ENCODE measurements at places on chromosomes 12 and 14.

GRCh38 chr12:31031951-31032335 is 41.7 kb upstream of the DDX11 start:
- no peak for DNase-seq

DNA sequence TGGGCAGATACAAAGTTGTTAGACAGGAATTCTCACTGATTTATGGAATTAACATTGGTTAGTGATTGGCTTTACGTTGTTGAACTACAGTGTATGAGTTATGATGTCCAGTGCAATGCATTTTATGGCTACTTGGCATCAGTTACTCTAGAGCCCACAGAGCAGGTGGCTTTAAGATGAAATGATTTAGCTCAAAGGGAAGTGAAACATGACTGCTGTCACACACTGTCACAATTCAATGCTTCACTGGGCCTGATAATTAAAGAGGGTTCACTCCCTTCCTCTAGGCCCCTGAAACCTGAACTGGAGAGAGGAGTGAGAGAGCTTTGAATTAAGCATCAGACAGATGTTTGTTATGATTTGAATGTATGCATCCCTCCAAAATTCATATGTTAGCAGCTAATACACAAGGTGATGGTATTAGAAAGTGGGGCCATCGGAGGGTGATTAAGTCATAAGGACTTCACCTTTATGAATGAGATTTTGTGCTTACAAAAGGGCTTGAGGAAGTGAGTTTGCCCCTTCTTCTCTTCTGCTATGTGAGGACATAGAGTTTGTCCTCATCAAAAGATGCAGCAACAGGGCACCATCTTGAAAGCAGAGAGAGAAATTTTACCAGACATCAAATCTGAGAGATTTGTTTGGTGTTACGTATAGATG is 175.8 kb upstream of the GRIN2B start:
- DNase-seq = peak; percentile 69

DNA sequence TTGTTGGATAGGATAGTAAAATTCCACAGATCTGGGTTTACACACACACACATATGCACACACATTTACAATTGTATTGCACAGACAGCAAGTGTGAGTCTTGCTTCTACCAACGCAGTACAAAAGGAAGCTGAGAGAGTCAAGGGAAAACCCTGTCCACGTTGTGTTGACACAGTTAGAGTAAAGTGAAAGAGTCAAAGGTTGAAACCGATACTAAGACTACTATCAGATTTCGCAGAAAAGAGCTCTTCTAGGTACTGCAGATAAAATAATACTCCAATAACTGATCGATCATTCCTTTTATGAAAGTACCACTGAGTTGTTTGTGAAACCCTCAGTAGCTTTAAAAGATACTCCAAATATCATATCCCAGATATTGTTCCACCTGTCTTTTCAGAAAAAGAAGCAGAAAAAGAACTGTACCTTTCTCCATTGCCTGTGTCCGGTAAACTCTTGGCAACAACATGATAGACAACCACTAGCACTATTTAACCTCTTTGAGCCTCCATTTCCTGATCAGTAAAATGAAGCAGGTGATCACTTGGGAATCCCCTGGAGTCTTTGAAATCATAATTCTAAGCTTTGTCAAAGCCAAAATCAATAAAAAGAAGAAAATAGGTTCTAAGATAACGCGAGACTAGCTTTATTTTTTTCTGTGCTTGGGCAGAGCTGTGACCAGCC is 224.6 kb upstream of the FOXN3 start:
- DNase-seq = no peak

DNA sequence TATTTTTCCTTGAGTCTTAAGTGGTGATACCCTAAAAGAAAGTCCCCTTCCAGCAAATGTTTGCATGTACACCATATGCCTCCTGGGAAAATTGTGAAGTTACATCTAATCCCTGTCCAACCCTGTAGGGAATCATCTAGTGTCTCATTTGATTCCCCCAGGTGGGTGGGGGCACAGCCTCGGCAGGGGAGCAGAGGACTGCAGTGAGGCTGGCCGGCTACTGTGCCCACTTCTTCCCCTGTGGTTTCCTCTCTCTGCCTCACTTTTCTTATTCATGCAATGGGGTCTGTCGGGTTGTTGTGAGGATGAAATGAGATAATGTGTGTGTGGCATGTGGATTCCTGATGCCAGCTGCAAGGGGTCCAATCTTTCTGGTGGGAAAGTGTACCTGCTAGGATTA is 6.0 kb downstream of the PAPLN start:
- DNase-seq = no peak

DNA sequence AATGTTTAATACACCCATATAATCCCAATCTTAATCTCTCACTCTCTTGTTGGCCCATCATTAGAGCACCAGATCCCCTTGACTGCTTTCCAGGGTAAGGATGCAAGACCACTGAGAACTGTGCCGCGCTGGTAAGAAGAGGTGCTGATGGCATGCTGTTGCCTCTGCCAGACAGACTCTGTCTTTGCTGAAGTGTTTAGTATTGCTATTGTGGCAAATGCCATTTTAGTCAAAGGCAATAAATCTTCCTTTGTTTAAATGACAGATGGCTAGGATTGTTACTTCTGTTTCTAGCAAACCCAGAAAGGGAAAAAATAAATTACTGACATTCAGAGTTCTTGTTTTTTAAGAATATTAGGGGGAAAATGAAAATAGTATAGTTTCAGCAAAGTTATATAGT is 152.3 kb downstream of the MON2 start:
- DNase-seq = no peak

- no peak for DNase-seq
These were observed 92.0 kb downstream of the FBXL14 start for GRCh38 chr12:1502379-1502720.

DNA sequence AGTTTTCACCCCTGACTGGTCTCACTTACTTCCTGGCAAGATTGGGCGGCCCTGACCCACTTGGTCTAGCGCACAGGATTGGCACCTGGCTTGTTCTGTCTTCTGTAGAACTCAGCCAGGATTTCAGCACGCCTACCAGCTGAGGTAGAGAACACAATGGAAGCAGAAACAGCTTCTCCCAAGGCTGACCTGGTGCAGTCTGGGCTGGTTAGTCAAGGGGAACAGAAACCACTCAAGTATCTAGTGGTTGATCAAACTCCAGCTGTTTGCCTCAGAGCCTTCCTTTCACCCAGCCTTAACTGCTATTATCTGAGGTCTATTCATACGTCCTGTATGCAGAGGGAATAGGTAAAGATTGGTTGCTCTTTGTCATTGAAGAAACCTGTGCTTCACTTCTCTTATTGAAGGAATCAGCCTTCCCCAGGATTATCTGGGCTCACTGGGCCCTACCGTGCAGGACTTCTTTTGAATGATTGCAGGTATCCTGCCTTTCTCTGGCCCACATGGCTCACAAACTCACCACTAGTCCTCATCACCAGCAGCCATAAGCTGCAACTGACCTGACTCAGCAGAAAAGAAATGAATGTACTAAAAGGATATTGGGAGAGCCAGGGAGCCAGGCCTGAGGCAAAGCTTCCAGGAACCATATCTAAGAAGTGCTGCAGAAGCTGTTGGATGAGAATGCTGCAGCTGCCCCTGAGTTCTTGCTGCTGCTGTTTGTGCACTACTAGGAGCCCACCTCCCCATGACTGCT is 2.5 kb upstream of the PLEKHD1 start:
- DNase-seq = no peak

GRCh38 chr12:119630962-119631550 is 36.9 kb upstream of the PRKAB1 start:
- no peak for DNase-seq

DNA sequence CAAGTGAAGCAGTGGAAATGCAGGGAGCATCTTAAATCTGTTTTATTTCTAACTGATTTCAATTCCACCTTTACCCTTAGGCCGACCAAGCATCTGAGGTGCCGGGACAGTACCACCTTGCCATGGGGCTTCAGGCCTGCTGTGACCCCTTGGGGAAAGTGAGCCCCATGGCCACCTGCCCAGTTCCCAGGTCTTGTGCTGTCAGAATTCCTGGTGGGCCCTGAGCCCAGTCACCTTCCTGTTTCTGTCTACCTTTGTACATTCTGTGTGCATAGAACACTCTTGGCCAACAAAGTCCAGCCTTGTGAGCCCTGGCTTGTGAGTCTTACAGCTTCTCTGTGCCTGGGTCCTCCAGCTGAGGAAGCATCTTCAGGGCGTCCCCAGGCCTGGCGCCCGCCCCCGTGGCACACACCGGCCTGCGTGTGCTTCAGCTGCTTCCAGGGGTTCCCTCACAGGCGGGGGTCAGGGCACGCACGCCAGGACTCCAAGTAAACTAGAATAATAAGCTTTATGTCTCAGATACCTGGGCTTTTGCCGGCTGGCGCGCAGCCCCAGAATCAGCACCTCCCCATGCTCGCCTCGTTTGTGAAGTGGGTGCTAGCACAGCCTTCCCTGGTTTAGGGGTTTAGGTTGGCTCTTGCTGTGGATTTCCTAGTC is 10.3 kb downstream of the ZFYVE21 start:
- DNase-seq = no peak

DNA sequence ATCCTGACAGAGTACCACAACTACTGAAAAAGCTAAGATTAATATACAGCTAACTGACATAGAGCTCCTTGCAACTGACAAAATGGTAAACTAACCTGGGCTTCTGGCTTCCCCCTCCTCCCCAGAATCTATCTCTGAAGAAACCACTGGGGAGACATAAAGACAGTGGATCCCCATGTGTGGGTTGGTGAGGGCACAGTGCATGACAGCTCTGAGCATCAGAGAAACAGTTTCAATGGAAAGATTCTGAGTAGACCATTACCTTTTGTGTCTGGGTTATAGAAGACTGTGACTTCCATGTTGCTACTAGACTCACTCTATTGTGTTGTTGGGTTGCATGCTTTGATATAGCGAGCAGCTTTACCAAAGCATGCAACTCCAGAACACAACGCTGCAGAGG is 247.4 kb downstream of the EFCAB11 start:
- DNase-seq = no peak

DNA sequence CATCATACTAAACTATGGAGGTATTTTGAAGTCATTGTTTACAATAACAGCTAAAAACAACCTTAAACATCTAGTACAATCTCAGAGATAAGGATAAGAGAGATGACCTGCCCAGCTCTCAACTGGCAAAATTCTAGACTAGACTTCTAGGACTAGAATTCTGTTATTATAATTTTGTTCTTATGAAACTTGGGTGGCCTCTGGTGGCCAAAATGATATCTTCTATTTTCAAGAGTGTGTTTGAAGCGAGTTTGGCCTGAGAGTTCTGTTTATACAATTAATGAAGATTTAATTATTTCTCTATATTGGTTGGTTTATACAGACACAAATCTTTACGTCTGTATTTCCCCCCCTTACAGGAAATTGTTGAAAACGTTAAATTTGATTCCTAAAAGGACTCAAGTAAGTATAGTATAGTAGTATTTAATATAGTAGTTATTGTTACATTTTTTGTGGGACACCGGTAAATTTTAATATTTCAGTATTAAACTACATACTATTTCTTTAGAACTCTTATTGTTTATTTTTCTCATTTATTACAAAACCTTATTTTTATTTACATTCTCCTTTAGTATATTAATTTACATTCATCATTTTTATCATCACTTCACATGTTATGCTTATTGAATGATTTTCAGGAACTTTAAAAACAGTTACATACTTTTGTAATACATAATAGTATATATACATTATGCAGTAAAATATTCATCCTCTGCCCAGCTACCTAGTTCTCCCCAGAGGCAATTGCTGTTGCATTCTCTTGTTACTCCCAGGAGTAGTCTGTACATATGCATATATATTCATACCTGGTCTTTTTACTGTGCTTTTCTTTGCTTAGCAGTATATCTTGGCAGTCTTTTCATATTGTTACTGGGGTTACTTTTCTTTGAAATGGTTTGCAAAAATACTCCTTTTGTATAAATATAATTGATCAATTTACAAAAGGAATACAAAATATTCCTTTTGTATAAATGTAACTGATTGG is 6.6 kb downstream of the PPHLN1 start:
- peak; percentile 20 for DNase-seq

DNA sequence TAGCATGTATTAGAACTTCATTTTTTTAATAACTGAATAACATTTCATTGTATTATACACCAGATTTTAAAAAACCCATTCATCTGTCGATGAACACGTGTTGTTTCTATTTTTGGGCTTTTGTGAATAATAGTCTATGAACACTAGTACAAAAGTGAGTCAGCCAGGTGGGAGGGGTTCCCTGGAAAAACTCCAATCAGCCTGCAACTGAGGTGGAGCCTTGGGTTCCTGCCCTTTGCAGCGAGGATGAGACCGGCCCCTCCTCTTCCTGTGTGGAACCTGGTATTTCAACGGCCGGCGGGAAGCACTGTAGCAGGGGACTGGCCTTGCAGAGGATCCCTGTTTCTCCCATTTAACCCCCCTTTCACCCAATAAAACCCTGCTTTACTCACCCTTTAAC is 56.1 kb downstream of the LMNTD1 start:
- DNase-seq = no peak

- DNase-seq = no peak
These were observed 74.2 kb upstream of the NAP1L1 start for GRCh38 chr12:76158518-76159321.

DNA sequence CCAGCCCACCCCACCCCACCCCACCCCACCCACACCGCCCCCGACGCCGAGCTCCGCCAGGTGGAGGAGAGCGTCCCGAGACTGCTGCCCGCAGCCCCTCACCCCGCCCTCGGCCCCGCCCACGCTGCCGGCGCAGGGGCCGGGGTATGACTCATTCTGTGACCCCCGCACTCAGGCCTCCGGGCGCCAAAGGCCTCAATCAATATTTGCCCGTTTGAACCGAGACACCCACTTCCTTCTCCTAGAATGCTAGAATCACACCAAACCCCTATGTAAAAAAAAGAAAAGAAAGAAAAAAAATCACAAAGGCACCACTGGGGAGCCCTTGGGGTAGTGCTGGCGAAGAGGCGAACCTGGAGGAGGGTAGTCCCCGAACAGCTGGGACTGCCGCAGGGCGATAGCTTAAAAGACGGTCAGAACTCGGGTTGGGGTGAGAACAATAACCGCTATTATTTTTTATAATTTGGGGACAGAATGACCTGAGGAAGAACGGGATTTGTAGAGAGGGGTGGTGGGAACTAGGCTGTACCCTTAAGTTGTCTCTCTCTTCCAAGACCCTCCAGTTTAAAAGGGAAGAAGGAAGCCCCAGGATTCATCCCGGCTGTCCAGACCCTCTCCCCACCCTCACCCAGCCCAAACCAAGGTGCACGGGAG is 894 bp downstream of the KRT8 start:
- DNase-seq = no peak

DNA sequence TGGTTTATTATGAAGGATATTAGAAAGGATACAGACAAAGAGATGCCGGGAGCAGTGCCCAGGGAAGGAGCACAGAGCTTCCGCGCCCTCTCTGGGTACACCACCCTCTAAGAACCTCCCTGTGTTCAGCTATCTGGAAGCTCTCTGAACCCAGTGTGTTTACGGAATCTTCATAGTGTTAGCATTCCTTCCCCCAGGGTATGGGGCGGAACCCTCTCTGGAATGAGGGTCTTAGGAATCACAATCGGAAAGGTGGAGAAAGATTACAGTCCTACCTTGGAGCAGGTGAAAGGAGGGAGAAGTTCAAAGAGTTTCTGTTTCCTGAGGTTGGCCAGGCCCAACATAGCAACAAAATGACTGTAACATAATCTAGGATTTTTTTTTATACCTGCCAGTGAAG is 6.8 kb upstream of the NUDT4 start:
- no peak for DNase-seq

GRCh38 chr12:117279606-117280005 is 81.8 kb downstream of the NOS1 start:
- no peak for DNase-seq

- DNase-seq = no peak
These were observed 82.6 kb downstream of the METTL25 start for GRCh38 chr12:82440885-82441284.

Measured in renal cortex interstitium (tissue), 15 donors.